Stimulated activated CD4-positive, alpha-beta T cell treated with anti-CD3 and anti-CD28 coated beads, Interleukin-2, amount 100 ng/mL, for 24 hours (primary cell): ENCODE measurements at places on chromosomes 6 and 20.
A peak's percentile ranks its signal among the peaks of the same experiment; 100 is the strongest.

- DNase-seq, result no peak
Observed at GRCh38 chr6:129860908-129861665, at the start of gene TMEM244. TMEM244 (minus strand) TSS chr6:129861315; CDS start chr6:129861188, 127 bp downstream.

GRCh38 chr6:23446469-23446967 is 679.5 kb upstream of the NRSN1 start:
- DNase-seq, result no peak

GRCh38 chr6:139970591-139970991 is 596.1 kb upstream of the CITED2 start:
- DNase-seq, result no peak

DNA sequence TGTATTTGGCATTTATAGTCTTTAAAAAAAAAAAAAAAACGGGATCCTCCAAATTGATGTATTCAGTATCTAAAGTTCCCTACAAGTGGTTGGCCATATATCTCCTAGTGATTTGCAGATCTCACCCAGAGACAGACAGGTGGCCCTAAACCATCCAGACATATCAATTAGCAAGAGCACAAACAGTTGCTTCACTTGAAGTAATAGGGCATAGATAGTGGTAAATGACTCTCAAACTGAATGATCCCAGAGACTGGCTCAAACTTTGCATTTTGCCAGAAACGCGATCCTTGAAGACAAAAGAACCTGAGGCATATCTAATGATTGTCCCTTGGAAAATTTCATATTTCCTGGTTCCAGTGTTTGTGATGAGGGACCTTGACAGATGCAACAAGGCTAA is 54.6 kb downstream of the HMGCLL1 start:
- DNase-seq, result no peak

DNA sequence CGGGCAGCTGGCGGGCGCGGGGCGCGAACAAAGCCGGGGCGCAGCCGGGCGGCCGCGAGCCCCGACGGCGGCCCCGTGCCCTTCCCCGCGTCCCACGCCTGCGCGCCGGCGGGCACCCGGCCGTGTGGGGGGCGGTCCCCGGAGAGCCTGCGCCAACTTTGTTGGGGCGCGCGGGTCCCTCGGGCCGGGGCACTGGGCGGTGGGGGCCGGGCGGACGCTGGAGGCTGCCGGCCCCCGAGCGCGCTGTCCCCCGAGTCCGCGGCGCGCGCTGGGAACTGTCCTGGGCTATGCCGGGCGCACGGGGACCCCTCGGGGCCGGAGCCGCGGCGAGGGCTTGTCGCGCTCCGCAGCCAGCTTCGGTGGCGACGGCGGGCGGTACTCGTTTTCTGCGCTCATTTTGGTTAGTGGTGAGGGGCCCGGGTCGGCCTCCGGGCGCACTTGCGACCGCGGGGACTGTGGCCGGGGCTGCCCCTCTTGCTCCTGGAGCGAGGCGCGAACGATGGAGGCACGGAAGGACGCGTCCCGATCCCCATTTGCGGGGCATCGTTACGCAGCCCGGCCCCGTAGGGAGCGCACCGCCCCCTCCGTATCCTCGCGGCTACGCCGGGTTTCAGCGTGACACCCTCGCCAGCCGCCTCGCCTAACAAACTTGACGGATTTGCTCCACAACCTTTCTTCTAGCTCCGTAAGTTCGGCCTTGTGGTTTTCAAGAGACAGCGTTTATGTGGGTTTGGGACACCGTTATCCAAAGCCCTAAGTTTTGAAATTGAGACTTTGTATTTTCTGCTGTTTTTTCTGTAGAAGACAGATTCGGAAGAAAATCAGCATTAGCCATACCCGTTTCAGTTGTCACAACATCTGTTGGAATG is 622 bp downstream of the SS18L1 start:
- DNase-seq, result peak; percentile 75

GRCh38 chr6:119020597-119021561 is 57.6 kb downstream of the FAM184A start:
- no peak for DNase-seq

GRCh38 chr20:37336369-37337207 is 9.4 kb upstream of the SRC start:
- peak; percentile 58 for DNase-seq

DNA sequence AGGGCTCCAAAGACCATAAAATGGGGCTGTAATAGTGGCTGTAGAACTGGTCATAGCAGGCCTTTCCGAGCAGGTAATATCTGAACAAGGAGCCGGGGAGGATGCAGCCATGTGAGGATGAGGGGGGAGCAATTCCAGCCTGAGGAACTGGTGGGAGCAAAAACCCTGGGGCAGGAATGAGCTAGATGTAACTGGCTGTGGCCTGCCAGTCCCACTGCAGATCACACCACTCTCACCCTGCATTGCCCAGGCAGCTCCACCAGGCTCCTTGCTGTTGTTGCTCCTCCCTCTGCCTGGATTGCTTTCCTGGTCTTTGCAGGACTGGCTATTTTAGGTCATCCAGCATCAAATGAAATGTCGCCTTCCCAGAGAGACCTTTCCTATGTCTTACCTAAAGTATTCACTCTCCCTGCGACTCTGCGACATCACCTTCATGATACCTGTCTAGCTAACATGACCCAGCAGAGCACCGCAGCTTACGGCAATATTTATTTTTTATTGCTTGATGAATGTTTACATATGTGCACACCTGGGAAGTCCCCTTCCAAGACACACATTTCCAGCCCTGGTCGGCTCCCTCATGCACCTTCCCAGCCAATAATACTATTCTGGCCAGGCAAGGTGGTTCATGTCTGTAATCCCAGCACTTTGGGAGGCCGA is 2.4 kb upstream of the ZFP64 start:
- no peak for DNase-seq

DNA sequence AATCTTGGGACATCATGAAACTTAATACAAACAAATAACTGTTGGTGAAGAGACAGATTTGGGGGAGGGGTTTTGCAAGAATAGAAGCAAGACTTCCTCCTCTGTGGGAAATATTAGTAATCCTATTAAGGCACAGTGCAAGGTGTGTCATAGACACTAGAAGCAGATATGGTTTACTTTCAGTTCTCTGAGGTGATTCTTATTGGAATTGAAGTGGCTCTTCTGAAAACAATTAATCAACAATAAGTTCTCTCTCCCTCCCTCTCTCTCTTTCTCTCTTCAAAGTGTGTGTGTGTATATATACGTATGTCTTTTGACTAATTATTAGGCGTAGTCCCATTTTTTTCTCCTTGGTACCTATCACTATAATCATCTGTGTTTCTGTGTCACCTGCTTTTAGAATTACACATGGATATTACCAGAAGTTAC is 99.8 kb downstream of the HIVEP2 start:
- no peak for DNase-seq

GRCh38 chr6:161915456-161915964 is 641.6 kb upstream of the AGPAT4 start:
- no peak for DNase-seq

GRCh38 chr20:31836853-31837608 is 8.4 kb downstream of the FOXS1 start:
- no peak for DNase-seq

- DNase-seq, result no peak
Observed at GRCh38 chr6:8743170-8743745, 307.9 kb upstream of the SLC35B3 start.

DNA sequence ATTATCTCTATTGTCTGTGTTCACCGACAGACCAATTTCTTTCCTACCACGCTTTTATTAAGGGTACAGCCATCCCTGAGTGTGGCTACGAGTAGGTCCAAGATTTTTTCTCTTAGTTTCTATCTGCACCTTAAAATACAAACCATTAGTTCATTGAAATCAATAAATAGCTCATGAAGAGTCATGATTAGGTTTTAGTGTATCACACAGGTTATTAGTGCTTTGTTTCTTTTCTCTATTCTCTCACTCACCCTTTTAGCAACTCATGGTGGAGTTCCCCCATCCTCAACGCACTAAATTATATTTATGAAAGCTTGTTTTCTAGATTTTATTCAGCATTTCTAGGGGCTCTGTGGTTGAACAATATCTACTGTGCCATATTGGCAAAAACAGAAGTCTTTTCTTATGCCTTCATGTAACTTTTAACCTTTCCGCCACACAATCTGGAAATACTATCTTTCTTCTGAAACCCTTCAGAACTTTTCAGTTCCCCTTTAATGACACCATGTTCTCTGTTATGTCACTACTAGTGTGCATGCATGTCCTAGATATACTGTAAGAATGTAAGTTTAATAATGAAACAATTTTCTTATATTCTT is 128.2 kb upstream of the LAMA2 start:
- no peak for DNase-seq

DNA sequence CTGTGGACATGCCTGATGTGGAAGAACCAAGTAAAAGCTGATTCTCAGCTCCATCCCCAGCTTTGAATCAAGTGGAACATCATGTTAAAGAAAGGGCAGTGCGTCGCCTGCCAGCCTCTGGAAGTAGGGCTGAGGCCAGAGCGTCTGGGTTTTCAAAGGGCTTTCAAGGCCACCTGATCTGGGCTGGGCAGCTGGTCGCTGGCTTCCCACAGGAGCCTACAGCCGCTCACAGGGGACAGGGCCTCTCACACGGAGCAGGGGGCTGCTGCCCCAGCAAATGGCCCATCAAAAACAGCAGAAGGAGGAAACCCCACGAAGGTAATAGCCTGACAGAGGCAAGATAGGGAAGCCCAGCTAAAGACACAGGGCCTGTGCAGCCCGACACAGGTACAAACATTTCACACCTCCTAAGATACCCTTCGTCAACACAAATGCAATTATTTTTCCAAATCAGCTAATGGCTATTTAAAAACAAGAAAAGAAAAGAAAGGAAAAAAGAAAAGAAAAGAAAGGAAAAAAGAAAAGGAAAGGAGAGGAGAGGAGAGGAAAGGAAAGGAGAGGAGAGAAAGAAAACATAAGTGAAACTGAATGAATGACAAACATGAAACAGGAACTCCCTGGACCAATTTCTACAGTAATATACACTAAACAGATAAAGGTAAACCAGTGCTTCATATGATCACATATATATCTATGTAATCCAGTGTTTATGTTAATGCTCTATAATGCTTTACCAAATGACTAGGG is 24.8 kb downstream of the RRBP1 start:
- no peak for DNase-seq

- DNase-seq, result no peak
Observed at GRCh38 chr6:15246666-15247499, 1.0 kb downstream of the JARID2 start.

DNA sequence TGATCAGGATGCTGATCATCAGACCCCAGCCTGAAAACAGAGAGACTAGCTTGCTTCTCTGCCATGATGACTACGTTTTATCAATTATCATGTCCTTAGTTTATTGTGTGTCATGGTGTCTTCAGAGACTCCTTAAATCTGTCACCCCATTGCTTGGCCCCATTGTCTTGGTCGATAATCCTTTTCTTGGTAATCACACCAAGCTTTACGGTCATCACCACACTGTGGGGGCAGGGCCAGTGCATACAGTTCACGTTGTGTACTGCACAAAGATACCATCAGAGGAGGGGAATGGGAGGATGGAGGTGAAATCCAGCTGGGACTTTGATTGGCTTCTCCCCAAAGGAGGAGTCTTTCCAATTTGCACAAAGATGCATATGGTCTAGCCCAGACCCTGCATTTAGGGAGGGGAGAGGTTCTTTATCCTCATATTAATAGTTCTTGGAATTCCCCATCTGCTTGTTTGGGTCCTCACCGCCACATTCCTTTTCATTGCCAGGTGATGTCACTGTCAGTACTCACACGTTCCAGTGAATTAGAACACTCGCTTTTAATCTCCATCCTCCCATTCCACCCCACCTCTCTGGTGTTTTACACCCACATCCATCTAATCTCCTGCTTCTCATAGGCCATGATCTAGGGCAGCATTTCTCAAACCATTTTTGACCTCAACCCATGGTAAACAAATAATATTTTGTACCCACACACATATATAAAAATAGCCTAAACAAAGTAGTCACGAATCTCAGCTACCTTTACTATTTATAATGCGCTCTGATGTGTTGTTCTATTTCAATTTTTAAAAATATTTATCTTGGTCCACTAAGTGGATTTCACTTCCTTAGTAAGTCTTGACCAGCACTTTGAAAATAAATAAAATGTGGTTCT is 5.7 kb downstream of the ETV7 start:
- no peak for DNase-seq

- DNase-seq, result no peak
Observed at GRCh38 chr6:158556113-158556512, 3.8 kb upstream of the TMEM181 start.

GRCh38 chr6:89987140-89987539 is 92.9 kb downstream of the GJA10 start:
- DNase-seq, result no peak

DNA sequence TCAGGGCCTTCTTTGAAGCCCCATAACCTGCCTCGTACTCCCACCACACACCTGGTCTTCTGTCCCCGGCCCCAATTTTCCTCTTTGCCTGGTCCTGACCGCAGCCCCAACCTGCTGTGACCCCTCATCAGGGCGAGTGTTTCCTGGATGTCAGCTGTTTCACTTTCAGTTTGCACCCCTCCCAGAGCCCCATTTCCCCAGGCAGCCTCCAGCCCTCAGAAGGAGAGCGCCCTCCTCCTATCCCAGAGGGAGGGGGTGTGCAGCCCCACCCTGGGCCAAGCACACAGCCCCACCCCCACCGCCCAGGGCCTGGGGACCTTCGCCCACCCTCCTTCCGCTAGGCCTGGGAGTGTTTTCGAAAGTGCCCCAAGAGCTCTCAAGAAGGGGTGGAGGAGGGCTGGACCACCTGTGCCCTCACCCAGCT is 1.5 kb downstream of the BAK1 start:
- peak; percentile 37 for DNase-seq

GRCh38 chr6:1574083-1574761 is 35.5 kb upstream of the FOXC1 start:
- DNase-seq, result no peak

GRCh38 chr20:21640556-21640955 is 64.9 kb upstream of the PAX1 start:
- DNase-seq, result no peak

DNA sequence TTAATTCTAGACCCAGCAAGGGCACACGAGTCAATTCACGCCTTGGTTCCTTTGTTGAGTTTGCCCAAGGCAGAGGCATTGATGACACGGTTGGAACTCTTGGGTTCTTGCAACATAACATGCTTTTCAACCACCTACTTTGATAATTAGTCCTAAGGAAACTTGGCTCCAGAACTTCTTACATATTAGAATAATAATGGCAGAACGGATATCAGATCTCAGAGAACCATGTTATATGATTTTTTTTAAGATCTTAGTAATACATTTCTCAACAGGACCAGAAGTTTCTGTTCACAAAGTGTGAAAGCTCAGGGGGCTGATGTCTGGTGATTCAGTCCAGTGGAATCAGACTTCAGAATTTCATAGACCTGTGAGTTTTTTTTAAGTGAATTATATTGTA is 19.2 kb downstream of the SPTLC3 start:
- DNase-seq, result no peak
